Naive thymus-derived CD8-positive, alpha-beta T cell (primary cell): ENCODE measurements at places on chromosomes 13 and 19. TPM values are rescaled to one million over a fixed set of nuclear protein-coding genes. Genes with fewer than 3 reads are reported as not detected.
A peak's percentile ranks its signal among the peaks of the same experiment; 100 is the strongest.

DNA sequence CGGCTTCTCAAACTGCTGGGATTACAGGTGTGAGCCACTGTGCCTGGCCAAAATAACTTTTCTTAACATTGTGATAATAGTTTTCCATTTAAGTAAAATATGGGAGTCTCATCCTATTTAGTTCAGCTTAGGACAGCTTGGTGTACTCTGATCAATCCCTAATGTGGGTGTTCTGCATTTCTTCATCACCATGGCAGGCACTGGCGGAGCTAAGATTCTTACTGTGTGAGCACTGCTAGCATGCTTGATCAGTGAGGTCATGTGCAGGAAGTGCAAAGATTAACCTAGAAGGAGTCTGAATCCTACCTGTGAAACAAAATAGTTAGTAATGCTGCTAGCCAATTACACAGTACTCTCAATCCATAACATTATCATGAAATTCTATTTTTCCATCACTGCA, 1684.2 kb upstream of the SLC10A2 start:
- H3K4me1 ChIP-seq, result no peaks in the 10 kb centered on the region
- H3K36me3 ChIP-seq, result no peaks in the 10 kb centered on the region
- no peak overlapping the region for H3K4me3 ChIP-seq
- DNase-seq, result no peak
- no peak overlapping the region for H3K27ac ChIP-seq

DNA sequence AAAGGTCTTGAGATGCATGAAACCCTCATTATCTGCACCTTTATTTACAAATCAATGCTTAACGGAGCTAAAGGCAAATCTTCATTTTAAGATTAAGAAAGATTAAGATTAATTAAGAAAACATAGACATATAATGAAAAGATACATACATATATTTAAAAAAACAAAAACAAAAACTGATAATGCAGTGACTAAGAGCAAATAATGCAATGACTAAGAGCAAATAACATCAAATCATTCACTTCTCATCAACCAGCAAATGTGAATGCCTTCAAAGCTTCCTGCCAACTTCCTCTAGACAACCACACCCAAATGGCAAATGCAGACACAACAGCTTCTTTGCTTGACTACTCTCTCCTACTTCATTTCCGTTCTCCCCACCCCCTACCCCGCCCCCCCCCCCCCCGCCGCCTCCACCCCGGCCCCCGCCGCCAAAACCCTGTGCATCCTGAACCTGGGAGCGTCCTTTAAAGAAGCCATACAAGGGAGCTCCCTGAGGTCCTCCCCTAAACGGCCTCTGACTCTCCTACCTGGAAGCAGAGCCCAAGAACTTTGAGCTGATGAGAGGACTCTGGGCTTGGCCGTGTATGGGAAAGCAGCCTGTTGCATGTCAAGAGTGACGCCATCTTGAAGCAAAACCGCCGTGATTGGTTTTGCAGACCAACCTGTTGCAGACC, 24.5 kb downstream of the TEX101 start:
- no peaks in the 10 kb centered on the region for H3K36me3 ChIP-seq
- peak overlapping the region; percentile 64 for H3K4me3 ChIP-seq
- H3K4me1 ChIP-seq, result peaks cover 20% of the 10 kb centered on the region
- no peaks in the 10 kb centered on the region for H3K27me3 ChIP-seq
- peak; percentile 81 for DNase-seq
- peak overlapping the region; percentile 74 for H3K27ac ChIP-seq

- no peak overlapping the region for H3K27ac ChIP-seq
- H3K36me3 ChIP-seq, result no peaks in the 10 kb centered on the region
- no peak overlapping the region for H3K4me3 ChIP-seq
- no peak for DNase-seq
Measured at GRCh38 chr13:75507027-75508001, 25.3 kb upstream of the TBC1D4 start.

GRCh38 chr19:44260695-44261446, 1.2 kb downstream of the ZNF233 start:
- DNase-seq, result no peak
- H3K27me3 ChIP-seq, result no peaks in the 10 kb centered on the region
- H3K4me3 ChIP-seq, result peak overlapping the region; percentile 39
- H3K27ac ChIP-seq, result no peak overlapping the region

GRCh38 chr19:5392486-5392885, 51.9 kb upstream of the PTPRS start:
- peaks cover 15% of the 10 kb centered on the region for H3K36me3 ChIP-seq
- peaks cover 48% of the 10 kb centered on the region for H3K27me3 ChIP-seq
- H3K4me1 ChIP-seq, result peaks cover 1% of the 10 kb centered on the region
- H3K4me3 ChIP-seq, result no peak overlapping the region

DNA sequence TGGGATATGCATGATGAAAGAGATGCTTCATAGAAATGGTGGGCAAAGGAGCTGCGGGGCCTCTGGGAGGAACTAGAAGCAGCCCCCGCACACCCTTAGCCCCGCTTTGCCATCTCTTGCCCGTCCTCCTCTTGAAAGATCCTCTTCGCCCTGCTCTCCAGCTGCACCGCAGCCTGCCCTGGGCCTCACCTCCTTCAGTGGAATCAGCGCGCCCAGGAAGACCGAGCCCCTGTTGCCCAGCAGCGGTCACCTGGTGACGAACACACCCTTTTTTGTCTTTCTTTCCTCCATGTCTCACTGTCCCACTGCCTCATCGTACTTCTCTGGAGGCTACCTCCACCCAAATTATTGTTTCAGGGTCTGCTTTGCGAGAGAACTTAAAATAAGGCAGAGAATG, 807.6 kb downstream of the UQCRFS1 start:
- H3K36me3 ChIP-seq, result no peaks in the 10 kb centered on the region
- no peak for DNase-seq
- H3K4me3 ChIP-seq, result no peak overlapping the region
- peaks cover 35% of the 10 kb centered on the region for H3K4me1 ChIP-seq

GPI gene
- 107 TPM for total RNA-seq

NOTCH3 gene
- total RNA-seq, result not detected

GADD45GIP1 gene
- 17.8 TPM for total RNA-seq

CEACAM19 gene
- total RNA-seq, result 1.9 TPM

AMER2 gene
- total RNA-seq, result not detected

SHC2 gene
- total RNA-seq, result 3.6 TPM
